T-helper 1 cell (primary cell): ENCODE measurements at places on chromosomes 6 and 20.

DNA sequence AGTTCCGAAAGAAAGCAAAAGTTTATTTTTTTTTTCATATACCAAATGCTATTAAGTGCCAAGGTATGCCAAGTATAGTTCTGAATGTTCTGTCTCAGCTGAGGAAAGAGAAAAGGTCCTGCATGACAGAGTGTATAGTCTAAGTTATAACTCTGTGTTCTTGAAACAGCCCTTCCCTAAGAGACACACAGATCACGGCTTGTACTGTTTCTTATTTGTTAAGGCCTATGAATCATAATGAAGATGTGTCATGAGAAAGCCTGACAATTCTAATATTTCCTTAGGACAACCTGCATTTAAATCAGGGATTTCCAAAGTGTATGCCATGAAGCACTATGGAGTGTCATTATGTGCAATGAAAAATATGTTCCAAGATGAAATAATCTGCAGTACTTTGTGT lies 538.7 kb upstream of the CDH4 start:
- no peak for DNase-seq

GRCh38 chr20:51831866-51832265 lies 29.5 kb upstream of the SALL4 start:
- DNase-seq, result no peak

DNA sequence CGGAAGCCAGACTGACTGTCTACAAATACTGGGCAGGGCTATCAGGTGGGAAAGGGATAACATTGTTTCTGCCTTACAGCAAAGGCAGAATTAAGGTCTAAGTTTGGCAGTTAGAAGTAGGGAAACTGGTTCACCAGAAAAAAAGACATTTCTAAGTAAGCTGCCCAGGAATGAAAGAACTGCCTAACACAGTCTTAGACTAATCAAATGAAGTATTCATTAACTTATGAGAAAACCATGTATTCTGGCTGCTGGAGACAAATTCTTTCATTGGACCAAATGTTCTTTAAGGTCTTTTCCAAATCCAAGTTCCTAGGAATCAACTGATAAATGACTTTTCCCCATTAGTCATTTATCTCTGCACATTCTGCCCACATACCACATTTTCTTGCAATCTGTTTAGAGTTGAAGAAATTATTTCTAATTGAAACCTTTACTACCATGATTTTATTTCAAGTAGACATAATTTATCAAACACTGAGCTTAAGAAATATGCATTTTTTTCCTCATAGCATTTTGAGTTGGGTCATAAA lies 120.3 kb upstream of the OGFRL1 start:
- no peak for DNase-seq

DNA sequence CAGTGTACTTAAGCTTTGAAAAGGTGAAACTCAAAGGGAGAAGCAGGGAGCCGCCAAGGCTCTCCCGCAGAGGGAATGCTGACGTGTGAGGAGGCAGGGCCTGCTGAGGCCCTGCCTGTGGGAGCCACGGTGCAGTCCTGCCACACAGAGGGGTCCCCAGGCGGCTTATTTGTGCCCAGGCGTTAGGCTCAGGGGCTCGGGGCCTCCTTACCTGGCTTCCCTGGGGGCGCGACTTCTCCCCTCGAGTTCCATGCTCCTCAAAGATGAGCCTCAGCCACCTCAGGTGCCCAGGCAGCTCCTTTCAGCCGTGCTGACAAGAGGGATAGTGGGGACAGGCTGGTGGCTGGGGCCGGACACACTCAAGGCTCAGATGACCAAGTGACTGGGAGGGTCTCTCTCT lies 2.2 kb upstream of the KIF25 start:
- DNase-seq, result no peak

DNA sequence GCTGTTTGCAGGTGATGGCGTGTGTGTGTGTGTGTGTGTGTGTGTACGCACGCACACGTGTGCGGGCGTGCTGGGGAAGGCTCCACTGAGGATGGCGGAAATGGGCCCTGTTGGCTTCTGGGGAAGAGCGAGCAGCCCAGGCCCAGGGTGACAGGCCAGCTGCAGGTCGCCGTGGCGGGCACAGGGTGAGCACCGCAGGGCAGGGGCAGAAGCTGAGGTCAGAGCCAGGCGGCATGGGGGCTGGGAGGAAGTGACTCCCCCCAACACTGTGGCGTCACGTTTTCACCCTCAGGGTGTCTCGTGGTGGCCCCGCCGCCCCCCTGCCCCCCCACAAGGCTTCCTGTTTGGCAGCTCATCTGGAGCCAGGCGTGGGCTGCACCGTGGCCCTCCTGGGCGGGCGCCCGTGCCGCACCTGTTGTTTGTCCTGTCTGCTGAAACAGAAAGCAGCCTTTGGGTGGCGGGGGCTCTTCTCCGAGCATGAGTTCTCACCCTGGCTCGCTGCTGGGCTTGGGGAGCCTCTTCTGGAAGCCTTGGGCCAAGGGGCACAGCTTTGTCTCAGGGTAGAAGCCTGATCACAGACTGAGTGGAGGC lies 7.1 kb downstream of the RBM38 start:
- peak; percentile 86 for DNase-seq

- DNase-seq, result no peak
Observed at GRCh38 chr20:59765599-59766177, 161.3 kb downstream of the PHACTR3 start.

- DNase-seq, result no peak
Observed at GRCh38 chr20:3470208-3470626, 601 bp upstream of the ATRN start.

DNA sequence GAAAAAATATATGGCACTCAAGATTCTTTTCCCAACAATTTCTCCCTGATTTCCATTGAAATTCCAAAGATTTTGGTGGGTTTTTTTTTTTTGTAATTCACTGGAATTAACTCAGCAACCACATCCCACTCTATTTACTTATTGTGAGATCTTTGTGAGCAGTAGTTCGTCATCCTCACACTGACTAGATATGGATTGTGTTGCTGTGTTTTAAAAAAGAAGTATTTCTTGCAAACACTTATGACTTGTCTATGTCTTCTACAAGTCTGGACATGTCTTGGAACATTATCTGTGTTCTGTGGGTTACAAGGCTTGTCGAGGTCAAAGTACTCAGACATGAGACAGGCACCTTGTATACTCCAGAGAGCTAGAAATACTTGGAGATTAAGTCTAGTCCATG lies 7.3 kb upstream of the TENT5A start:
- DNase-seq, result no peak

GRCh38 chr20:4449957-4450715 lies 271.6 kb upstream of the PRND start:
- DNase-seq, result no peak

- DNase-seq, result no peak
Observed at GRCh38 chr20:17952692-17953684, 15.6 kb downstream of the SNX5 start.

DNA sequence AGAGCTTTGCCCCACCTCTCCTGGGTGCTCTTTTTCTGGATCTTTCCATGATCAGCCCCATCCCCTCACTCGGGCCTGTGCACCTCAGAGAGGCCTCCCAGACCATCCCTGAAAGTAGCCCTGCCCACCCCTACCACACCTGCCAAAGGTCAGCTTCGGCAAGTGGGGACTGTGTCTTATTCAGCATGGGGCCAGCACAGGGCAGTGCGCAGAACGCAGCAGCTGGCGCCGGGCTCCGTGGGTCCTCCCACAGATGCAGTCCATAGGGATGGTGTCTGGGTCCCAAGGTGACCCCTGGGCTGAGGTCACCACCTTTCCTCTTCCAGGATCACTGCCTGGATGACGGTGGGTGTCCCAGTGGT lies 79.4 kb downstream of the CEBPB start:
- DNase-seq, result no peak

GRCh38 chr20:38730989-38731737 lies 6.9 kb downstream of the SLC32A1 start:
- peak; percentile 70 for DNase-seq

- DNase-seq, result no peak
Observed at GRCh38 chr6:87164004-87164403, 8.6 kb downstream of the ZNF292 start.

GRCh38 chr6:26016963-26017631 lies 54.5 kb downstream of the TRIM38 start:
- DNase-seq, result no peak

- DNase-seq, result no peak
Observed at GRCh38 chr6:3273707-3274521, 15.2 kb downstream of the PSMG4 start.

- no peak for DNase-seq
Observed at GRCh38 chr20:47785311-47785853, at the start of gene SULF2. Gene SULF2 (minus strand): TSS chr20:47785481. CDS start chr20:47757363, 28,118 bp downstream.

GRCh38 chr20:35947489-35947888 lies 6.8 kb downstream of the SCAND1 start:
- no peak for DNase-seq

DNA sequence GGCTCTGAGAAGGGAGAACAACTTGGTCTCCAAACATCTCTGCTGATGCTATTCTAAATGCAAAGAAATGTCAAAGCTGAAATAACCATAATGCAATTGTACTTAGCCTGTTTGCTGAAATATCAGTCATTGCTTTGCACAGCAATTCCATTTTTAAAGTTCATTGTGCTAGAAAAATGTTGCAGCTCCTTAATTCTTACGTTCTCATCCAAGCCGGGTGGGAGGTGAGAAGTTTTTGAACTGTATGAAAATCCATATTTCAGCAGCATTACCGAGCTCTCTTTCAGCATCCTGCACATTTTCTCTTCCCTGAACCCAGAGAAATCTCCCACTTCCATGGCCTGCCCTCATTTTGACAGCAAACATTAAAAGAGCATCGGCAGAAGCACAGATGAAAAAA lies 630.0 kb downstream of the PTPRT start:
- no peak for DNase-seq

DNA sequence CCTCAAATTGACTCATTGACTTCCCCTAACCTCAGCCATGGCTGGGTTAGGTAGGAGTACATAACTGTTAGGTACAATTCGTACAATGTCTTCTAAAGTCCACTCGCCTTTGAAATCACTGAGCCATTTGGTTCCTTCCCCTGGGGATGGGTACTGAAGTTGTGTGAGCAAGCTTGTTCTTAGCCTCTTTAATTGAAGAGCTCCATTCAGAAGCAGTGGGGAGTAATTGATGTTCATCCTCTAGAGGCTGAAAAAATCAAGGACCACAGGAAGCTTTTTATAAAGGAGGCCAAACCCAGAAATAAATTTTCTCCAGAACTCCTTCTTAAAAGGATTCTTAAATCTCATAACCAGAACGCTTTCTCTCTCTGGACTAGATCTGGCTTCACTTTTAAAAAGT lies 60.6 kb downstream of the ANKS1A start:
- no peak for DNase-seq

GRCh38 chr20:1370548-1371110 lies 22.2 kb downstream of the FKBP1A start:
- DNase-seq, result no peak

DNA sequence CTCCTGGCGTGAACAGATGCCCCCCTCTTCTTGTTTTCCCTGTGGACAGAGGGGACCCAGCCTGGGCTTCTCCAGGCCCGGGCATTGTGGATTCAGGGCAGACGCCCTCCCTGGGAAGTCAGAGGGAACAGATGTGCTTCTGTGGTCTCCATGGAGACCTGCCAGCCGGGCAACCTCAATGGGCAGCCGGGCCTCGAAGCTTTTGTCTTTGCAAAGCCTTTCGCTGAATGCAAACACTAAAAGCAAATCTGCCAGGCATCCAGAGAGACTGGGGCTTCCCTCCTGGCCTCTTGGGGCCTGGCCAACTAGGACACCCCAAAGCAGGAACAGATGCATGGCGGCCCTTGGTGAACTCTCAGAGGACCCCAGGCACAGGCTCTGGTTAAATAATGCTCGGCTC lies 370.0 kb upstream of the SULF2 start:
- no peak for DNase-seq

GRCh38 chr6:112909781-112910180 lies 562.7 kb downstream of the RFPL4B start:
- DNase-seq, result no peak

GRCh38 chr6:110786696-110787095 lies 28.6 kb downstream of the CDK19 start:
- DNase-seq, result no peak

- DNase-seq, result no peak
Observed at GRCh38 chr6:169232507-169232931, 21.1 kb downstream of the THBS2 start.

GRCh38 chr6:39861663-39862062 lies 69.5 kb downstream of the DAAM2 start:
- no peak for DNase-seq

DNA sequence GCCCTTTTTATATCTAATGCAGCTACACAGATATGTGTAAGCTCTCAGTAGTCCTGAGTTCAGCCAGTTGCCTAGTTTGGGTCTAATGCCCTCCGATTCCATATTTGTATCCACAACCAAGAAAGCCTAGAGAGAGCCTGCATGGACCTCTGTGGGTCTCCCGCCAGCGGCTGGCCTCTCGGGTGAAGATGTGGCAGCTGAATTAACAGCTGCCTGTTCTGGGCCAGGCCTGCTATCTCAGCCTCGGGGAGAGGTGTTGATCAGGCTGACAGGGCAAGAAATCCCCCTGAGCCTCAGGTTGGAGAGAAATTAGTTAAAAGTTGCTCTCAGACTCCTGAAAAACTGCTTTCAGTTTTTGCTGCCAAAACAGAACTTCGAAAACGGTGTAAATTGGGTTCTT lies 19.8 kb downstream of the PTK7 start:
- no peak for DNase-seq

- no peak for DNase-seq
Observed at GRCh38 chr6:146850238-146850896, 251.6 kb downstream of the ADGB start.

- DNase-seq, result no peak
Observed at GRCh38 chr6:32954986-32955802, 2.3 kb upstream of the HLA-DMA start.

GRCh38 chr20:38751360-38751976 lies 3.2 kb downstream of the ACTR5 start:
- no peak for DNase-seq

DNA sequence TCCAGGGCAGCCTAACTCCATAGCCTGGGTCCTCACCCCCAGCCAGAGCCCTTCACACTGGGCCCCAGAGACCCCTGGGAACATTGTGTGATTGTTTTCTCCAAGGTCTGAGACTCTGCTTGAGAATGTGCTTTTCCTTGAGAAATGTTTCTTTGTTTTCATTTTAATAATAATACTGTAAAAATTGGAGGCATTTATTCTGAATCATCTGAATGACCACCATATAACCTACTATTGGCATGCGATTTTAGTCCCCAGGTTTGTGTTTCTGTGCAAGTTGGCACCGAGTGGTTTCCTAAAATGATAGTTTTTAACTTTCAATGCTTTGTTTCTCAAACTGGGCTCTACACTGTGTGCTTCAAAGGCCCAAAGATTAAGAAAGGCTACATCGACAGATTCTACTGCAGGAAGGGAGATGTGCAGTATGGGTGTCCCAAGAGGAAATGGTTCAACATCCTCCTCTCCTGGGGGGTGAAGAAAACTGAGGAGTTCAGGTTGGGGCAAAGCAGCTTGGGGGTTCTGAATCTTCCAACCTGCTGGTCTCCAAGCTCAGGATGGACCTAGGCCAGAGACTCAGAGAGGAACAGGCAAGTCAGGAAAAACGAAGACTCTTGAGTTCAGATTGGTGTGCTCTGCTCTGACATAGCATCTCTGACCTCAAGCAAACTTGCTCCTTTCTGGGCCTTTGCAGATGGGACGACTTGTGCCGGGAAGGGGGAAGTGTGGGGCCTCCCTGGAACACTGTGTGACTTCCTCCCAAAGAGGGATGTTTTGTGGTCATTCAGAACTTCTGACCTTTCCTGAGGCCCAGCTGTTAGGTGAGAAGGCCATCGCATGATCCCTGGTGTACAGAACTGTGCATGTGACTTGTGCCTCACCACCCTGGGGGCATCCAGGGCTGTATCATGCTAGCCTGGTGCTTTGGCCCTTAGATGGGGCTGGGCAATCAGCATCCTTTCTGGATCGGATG lies 31.0 kb downstream of the DAAM2 start:
- DNase-seq, result no peak
